ENCODE measurements at places on chromosomes 16 and 17.
A peak's percentile ranks its signal among the peaks of the same experiment; 100 is the strongest.

- DNase-seq: peak; percentile 97
Observed at GRCh38 chr16:79600638-79601091, at the start of gene MAF. TSS of gene MAF (minus strand) at chr16:79600737. CDS start at chr16:79599902, 835 bp downstream.

DNA sequence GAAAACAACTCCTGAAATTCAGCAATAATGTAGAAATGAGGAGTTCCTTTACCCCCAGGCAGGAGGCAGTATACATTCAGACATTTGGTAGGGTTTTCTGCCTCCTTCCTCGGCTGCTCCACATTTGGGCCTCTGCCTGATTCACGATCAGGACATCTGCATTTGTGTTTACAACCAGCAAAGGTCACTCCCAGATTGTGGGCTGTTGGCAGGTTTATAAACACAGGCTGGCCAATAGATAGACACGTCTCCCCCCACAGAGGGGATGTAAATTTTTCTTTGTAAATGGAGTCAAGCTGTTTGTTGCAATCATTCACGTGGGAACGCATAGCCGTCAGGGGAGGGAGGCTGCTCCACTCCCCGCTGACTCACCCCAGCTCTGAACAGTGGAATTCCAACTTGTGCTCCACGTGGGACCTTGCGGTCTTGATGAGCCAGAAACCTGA is 252.1 kb upstream of the N4BP1 start:
- no peak for DNase-seq

GRCh38 chr17:50127697-50128361 is 2.1 kb downstream of the SAMD14 start:
- no peak for DNase-seq

- DNase-seq: no peak
Observed at GRCh38 chr16:87678618-87679017, 76.3 kb downstream of the JPH3 start.

GRCh38 chr17:38967290-38967738 is at the start of gene FBXO47:
TSS of gene FBXO47 (minus strand) at chr17:38967403. CDS start at chr17:38963025, 4,378 bp downstream.
- DNase-seq: peak; percentile 83

DNA sequence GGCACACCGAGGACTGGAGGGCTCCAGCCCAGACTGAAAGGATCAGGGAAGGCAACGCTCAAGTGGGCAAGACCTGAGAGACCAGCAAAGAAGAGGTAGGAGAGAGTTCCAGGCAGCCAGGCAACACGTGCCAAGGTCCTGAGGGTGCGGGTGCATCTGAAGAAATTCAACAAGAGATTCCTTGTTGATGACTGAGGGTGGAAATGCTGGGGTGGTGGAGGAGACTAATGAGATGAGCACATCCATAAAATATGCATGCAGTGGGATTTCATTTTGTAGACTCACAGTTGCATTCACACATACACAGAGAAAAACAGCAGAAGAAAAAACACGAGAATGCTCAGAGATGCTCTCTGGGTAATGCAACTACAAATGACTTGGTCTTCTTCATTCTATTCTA is 154.8 kb upstream of the FOXF1 start:
- DNase-seq: no peak

GRCh38 chr17:4750606-4751005 is 10.9 kb upstream of the CXCL16 start:
- DNase-seq: no peak

GRCh38 chr17:44220213-44221083 is 973 bp upstream of the UBTF start:
- peak; percentile 40 for DNase-seq

DNA sequence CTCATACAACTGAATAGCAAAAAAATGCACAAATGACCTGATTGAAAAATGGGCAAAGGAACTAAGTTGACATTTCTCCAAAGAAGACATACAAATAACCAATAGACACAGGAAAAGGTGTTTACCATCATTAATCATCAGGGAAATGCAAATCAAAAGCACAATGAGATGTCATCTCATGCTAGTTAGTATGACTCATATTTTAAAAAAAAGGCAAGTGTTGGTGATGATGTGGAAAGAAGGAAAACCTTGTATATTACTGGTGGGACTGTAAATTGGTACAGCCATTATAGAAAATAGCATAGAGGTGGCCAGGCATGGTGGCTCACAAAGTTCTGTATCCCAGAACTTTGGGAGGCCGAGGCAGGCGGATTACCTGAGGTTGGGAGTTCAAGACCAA is 232.5 kb upstream of the ZFHX3 start:
- no peak for DNase-seq

- no peak for DNase-seq
Observed at GRCh38 chr16:80103463-80103862, 437.3 kb upstream of the DYNLRB2 start.

DNA sequence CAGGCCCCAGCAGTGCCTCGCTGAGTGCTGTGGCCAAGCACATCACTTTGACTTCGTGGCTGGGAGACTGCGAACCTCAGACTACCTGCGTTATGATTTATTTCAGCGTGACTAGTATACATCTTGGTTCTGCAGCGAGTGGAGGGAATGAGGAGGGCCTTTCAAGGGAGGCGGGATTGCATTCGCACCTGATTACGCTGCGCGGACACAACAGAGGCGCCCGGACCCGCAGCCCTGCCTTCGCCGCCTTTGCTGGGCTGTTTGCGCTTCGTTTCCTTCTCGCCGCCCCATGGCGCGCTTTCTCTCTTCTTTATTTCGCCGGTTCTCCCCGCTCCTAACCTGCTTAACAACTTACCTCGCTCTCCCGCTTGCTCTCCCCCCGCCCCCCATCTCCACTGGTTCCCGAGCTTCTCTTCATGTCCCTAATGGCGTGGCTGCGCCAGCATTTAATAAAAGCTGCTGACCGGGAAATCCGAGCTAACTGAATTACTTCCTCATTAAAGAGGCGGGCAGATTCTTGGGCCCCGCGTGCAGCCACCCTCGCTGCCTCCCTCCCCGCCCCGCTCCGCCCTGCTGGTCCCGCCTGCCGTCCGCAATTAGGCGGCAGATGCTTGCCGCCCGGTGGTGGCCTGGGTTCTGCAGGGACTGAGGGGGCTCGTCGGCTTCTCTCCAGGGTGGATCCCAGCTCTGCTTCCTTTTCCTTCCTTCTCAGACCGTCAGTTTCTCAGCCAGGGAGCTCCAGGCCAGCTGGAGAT is 257.6 kb upstream of the SDK2 start:
- no peak for DNase-seq

GRCh38 chr17:76384987-76385891 is 830 bp downstream of the SPHK1 start:
- DNase-seq: peak; percentile 20

GRCh38 chr17:2347805-2348685 is 10.7 kb downstream of the SGSM2 start:
- no peak for DNase-seq

DNA sequence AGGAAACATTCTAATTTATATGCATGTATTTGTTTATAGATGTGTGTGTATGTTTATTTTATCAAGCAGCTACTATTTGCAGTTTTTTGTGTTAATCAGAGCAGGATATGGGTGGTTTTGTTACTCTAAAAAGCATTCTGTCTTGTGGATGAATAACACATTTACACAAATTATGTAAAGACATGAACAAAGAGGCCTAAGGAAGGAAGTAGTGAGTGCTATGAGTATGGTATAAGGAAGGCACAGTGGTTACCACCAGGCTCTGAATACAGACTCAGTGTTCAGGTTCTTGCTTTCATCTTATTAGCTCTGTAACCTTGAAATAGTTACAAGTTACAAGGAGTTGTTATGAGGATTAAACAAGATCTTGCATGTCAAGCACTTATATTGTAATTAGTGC is 33.9 kb downstream of the STXBP4 start:
- no peak for DNase-seq

DNA sequence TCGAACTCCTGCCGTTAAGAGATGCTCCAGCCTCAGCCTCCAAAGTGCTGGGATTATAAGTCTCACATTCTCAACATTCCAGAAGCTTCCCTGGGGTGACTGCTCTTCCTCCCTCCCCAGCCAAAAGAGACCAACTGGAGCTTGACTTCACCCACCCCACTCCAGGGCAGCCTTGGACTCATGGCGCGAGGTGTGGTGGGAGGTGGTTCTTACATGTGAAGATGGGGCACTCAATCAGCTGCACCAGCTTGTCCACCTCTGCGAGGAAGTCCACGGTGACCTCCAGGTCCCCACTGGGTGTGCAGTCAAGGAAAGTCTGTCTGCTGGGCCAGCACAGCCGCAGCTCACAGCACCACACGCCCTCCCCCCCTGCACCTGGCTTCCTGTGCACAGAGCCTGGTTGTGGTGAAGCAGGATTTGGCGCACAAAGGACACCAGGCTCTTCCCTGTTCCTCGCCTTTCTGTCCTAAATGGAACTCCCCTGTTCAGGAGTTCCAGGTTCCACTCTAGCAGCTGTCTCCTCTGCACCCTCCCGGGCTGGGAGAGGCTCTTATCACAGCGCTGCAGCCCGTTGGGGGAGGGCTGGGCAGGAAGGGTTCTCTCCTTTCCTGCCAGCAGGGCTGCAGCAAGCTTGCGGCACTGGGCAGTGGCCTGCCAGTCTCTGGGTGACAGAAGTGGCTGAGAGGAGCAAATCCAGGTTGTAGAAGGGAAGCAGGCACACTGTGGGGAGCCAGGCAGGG is 9.6 kb upstream of the MTSS2 start:
- no peak for DNase-seq

- DNase-seq: no peak
Observed at GRCh38 chr16:88070989-88071625, 119.9 kb downstream of the BANP start.

DNA sequence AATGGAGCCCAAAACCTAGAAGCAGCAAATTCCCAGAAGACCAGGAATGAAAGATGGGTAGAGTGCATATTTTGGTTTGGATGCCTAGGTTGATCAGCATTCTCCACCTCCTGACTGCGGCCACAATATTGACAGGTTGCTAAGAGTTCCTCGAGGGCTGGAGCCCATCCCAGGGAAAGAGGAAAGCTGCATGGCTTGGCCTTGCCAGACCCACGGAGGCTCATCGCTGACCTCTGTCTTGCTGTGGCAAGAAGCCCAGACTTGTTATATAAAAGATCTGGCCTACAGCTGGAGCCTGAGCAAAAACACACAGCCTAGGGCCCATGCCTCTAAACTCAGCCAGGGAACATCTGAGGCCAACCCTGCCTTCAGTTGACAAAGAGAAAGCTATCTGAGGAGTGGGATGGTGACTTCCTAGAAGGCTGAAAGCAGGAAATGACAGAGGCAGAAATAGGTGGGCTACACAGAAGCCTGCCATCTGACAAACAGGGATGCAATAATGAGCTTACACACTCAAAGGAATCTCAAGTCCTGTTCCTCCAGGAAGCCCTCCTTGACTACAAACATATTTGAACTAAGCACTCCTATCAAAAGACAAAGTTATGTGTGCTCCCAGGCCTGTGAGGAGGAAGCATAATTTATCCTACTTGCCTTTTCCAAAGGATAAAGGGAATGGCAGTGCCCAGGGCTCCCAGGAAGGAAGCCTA is 22.5 kb upstream of the SLC35B1 start:
- DNase-seq: no peak

- no peak for DNase-seq
Observed at GRCh38 chr17:50482110-50482509, 3.5 kb downstream of the RSAD1 start.

DNA sequence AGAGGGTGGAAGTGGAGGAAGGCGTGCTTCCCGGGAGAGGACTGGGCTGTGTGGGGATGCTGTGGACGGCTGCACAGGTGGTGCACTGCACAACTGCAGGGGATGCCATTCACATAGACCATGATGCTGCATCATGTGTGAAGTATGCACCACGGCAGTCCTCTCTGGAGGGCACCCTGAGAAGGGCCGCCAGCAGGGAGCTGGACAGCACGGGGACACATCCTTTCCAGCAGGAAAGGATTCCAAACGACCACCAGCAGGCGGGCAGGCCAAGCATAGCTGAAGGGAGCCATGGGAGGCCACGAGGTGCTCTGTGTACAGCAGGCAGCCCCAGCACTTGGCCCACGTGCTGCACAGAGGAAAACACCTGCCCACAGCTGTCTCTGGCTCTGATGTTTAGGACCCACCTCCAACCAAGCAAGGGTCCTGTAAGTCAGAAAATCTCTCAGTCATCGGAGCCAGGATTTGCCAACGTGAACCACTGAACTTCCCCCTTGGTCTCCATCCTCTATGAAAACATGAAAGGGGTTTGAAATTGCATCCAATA is 10.1 kb downstream of the ACTG1 start:
- no peak for DNase-seq

DNA sequence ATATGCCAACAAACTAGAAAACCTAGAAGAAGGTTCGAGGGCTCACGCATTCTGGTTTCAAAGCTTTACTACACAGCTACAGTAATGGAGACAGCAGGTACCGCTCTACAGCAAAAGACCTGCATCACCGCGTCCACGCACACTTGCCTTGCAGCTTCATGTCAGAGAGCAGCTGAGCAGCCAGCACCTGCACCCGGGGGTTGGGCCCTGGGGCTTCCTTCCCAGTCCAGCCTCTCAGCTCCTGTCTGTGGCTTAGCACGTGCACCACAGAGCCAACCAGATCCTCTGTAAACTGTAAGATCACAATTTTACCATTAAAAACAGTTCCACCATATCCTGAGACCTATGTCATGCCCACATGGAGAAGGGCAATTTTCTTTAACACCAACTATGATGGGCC is 15.3 kb downstream of the MEAK7 start:
- no peak for DNase-seq

DNA sequence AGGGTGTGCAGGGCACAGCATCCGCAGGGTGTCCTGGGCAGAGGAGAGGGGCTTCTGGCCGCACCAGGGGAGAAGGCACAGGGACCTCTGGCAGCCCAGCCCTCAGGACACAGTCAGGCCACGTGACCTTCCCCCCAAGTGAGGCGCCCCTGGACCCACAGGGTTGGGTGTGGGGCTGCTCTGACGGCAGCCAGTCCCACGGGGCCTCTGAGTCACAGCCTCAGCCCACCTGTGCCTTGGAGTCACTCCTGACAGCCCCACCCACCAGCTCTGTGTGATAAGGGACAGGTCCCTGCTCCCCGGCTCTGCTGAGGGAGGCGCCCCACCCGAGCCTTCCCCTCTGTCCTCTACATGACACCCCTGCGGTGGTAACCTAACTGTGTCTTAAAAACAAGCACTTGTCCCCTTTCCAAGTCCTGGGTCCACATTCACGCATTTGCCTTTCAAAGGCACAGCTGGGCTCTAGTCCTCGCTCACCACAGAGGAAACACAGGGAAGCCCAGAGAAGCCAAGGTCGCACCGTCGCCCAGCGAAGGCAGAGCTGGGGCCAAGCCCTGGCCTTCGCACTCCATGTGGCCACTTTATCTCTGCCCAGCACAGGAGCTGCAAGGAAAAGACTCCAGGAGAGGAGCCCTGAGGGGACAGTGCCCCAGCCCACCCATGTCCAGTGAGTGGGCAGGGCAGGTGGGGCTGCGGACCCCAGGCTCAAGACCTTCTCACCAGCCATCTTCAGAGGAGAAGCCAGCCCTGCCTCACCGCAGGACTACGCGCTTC is 5.1 kb upstream of the NPTX1 start:
- no peak for DNase-seq

DNA sequence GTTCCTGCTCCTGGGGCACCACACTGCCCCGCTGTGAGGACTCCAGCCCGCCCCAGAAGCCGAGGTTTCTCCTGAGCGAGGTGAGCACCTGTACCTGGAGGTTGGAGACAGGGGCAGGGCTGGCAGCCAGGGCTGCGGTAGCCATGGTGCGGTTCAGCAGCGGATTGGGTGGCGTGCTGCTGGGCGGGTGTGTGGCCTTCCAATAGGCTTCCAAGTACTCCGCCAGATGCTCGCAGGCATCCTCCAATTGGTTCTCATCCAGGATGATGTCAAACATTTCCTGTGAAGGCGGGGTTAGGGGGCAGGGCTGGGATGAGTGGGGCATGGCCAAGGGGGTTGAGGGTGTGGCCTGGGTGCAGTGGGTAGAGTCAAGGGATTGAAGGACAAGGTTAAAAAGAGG is 11.3 kb upstream of the ARL5C start:
- no peak for DNase-seq
